Naive thymus-derived CD4-positive, alpha-beta T cell (primary cell): ENCODE measurements at places on chromosomes 13 and 19. TPM values are rescaled to one million over a fixed set of nuclear protein-coding genes. Genes with fewer than 3 reads are reported as not detected.

DNA sequence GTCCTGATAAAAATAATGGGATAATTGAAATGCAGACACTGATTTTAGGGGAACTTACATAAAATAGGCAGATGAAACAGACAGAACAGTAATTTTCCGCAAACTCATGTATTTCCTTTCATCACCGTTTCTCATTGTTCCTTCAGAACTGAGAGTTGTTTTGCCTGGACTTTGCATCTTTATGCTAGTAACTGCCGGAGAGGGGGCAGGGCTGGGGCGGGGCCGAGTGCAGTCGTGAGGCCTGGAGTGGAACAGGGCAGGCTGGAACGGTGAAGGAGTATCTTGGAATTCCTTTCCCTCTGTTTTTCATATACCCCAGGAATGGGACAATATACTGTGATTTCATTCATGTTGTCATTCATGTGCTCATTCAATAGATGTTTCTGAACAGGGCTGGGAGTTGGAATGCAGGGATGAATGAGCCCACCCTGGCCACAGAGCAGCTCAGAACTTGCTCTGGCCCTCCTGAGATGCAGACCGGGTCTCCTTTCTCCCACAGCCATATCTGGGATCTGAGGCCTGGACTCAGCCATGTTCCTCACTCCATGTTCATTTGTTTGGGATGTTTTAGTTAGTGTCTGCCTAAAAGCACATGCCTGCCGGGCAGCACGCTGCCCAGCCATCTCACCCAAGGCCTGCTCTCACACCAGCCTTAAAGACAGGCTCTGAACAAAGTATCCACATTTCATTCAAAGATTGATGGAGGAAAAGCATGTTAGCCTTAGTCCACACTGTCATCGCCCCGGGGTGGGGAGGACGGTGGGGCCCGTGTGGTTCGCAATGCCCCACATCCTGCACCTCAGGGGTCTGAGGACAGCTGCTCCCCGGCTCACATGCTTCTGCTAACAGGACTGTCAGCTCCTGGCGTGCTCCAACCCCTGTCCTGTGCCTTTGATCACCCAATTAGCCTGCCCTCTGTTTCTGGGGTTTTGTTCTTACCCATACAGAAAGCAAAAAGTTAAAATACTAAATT lies 92.9 kb downstream of the SOX1 start:
- DNase-seq: no peak

DNA sequence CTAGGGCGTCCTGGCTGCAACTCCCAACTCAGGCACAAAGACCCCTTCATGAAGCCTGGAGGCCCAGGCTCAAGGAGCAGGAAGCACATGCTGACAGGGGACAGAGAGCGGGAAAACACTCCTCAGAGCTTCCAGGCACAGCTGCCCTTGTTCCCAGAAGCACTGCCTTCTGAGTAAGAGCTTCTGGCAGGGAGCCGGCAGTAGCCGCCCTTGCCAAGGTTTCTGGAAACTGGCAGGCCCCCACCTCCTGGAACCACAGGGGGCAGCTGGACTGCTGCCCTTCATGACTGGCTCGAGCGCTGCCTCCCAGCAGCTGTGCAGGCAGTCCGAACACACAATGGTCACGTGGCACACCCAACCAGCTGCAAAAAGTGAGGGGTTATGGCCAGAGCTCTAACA lies 33.6 kb upstream of the EPHX3 start:
- DNase-seq: no peak

GRCh38 chr13:111915104-111915551 lies 151.8 kb upstream of the SOX1 start:
- DNase-seq: no peak

DNA sequence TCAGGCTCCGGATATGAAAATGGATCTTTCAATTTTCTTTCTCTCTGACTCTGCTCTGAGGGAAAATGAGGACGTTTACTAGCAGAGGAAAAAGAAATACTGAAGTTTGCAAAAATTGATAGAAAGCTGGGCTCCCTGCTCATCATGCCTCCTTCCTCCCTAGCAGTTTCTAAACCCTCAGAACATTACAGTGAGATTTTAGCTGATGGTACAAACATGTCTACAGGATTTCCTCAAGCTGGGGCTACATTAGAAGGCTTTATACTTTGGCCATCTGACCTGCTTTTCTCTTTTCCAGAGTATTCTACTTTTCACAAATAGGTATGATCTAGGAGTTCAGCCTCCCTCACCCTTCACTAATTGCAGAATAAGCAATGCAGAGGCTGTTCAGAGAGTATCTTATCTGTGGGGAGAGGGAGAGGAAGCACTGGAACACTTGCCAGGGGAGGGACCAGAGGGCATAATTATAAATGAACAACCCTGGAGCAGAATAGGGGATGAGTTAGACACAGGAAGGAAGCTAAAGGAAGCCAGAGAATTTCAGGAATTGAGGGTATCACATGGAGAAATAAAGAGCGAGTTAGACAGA lies 30.0 kb downstream of the CEACAM1 start:
- DNase-seq: no peak

DNA sequence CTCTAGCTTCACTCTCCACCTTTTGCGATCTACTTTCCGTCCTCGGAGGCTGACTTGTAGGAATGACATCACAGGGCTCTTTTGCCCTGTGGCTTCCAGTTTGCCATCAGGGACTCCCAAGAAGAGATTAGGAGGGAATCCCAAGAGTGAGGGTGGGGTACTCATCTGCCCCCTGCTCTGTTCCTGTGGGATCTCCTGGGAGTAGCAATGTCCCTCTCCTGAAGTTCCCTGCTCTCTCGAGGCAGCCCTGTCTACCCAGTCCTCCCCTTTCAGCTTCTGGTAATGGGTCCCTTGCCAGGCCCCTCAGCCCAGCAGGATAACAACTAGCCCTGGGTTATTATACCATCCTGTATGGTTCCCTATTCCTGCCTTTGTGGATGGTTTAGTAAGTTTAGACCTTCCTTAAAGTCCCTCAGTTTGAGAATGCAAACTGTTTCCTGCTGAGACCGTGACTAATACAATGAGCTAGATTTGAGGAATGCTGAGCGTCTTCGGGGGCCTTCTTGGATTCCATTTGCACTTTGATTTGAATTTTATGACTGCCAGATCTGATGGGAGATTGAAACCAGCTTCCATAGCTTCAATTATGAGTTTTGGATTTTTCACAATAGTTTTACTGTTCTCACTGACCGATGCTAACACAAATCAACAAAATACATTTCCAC lies 73.7 kb upstream of the IPO5 start:
- no peak for DNase-seq

GRCh38 chr13:34241332-34241731 lies 423.4 kb downstream of the RFC3 start:
- DNase-seq: no peak

DNA sequence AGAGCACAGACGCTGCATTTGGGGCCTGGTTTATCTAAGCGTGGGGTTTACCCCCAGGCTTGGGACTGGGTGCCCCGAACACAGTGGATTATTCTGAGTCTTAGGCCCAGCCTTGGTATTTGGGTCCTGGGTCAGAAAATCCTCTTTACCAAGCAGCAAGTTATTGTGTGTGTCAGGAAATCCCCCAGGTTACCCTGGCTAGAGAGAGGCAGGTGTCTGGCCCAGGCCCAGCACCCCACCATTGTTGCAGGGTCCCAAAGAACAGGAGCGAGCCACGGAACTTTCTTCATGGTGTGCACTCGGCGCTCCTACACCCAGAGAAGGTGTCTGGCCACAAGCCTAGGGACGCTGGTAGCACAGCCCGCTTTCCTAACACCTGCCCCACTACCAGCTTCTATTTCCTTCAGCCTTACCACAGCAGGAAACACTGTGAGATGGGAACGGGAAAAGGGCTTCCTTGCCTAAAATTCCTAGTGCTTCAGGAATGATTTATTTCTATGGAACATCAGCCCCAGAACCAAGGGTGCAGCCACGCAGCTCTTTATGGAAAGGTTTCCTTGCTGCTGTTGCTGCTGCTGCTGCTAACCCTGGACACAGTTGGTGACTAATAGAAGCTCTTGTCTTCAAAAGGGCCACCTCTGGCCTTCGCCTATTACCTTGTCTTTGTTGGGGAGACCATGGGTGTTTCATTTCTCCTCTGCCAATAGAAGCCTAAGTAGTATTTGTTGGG lies 7.4 kb upstream of the CDX2 start:
- DNase-seq: no peak

DNA sequence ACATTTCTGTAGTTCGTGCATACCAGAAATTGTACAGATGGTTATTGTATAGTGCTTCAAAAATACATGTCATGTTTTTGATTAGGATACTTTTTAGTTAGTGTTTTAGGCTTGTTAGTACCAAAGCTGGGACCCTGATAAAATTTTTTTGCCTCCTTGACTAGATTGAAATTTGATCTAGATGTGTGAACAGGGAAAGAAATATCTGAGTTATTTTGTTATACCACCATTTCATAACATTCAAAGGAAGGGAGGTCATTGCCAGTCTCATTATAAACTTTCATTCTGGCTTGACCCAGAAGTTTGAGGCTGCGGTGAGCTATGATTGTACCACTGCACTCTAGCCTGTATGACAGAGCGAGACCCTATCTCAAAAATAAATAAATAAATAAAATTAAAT lies 9.0 kb downstream of the LMO7 start:
- no peak for DNase-seq

GRCh38 chr19:49895566-49896297 lies 955 bp downstream of the IL4I1 start:
- DNase-seq: no peak

- DNase-seq: no peak
Observed at GRCh38 chr19:30783936-30784335, 411.8 kb downstream of the ZNF536 start.

The IRGC gene
- not detected for total RNA-seq

The ZNF772 gene
- total RNA-seq: 4.3 and 4.5 TPM in 2 replicates

The CDX2 gene
- total RNA-seq: not detected

The MADCAM1 gene
- total RNA-seq: not detected

The COPE gene
- total RNA-seq: 124 TPM

The CEACAM1 gene
- 2.5 TPM for total RNA-seq

The SIGLEC12 gene
- not detected for total RNA-seq

The DMKN gene
- not detected for total RNA-seq

The DCAF15 gene
- 68.5 and 71.1 TPM in 2 replicates for total RNA-seq
